ENCODE measurements at places on chromosomes 13 and 19. TPM values are rescaled to one million over a fixed set of nuclear protein-coding genes. Genes with fewer than 3 reads are reported as not detected.

The CD37 gene
- total RNA-seq = not detected

The PPM1N gene
- total RNA-seq = 0.42 TPM

The LAIR1 gene
- not detected for total RNA-seq

The ICAM5 gene
- 4.7 TPM for total RNA-seq

The FCGBP gene
- total RNA-seq = 0.96 TPM

The DHRS12 gene
- 6.2 TPM for total RNA-seq

The LIM2 gene
- not detected for total RNA-seq

The POGLUT2 gene
- total RNA-seq = 9.0 TPM

The TTC9B gene
- not detected for total RNA-seq

The MIA gene
- not detected for total RNA-seq

The CHST8 gene
- total RNA-seq = not detected

The APOC4 gene
- total RNA-seq = not detected

The PRRG2 gene
- 3.9 TPM for total RNA-seq

The LHB gene
- not detected for total RNA-seq

The CGB5 gene
- total RNA-seq = not detected

The FBXO27 gene
- total RNA-seq = 0.28 TPM

The F7 gene
- not detected for total RNA-seq

The MATK gene
- total RNA-seq = not detected

The MYH14 gene
- not detected for total RNA-seq

The NPAS1 gene
- 0.44 TPM for total RNA-seq

The OR10H1 gene
- total RNA-seq = not detected

The SIGLEC12 gene
- total RNA-seq = not detected

The FGF22 gene
- total RNA-seq = not detected

The NUFIP1 gene
- total RNA-seq = 9.7 TPM

The SCAF1 gene
- total RNA-seq = 81.3 TPM

The CEACAM5 gene
- not detected for total RNA-seq

The PSG7 gene
- total RNA-seq = not detected

The ABCA7 gene
- total RNA-seq = 10.3 TPM

The FDX2 gene
- 30.3 TPM for total RNA-seq

The MBD3L5 gene
- not detected for total RNA-seq

The OLFM4 gene
- total RNA-seq = not detected

Data from MCF 10A (cell line).